ENCODE measurements at places on chromosomes 12 and 14.

DNA sequence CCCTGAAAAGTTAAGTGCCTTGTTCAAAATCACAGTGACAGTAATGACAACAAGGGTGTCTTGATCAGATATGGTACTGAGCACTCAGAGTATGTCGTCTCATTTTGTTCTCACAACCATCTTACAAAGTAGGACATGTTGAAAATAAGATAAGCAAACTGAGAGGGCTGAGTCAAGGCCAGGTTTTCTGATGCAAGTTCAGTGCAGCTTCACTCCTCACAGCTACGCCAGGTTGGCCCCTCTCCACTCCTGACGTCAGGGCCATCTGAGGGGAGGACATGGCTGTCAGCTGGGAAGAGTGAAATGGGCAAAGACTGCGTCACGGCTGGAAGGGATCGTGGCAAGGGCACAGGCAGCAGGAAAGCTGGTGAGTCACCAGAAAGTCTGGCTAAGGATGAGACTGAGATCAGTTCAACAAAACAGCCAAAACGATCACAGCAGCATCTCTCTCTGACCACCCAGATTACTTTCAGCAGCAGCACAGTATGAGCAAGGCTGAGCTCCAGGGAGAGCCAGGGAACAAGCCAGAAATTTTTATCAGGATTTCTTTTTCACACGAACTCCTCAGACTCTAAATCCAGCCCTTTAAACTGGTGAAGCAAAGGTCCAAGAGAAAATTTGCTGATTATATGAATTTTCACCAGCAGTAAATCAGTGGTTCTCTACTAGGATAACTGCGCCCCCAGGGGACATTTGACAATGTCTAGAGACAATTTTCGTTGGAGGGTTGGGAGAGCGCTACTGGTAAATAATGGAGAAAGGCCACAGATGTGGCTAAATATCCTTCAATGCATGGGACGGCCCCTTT is 297.9 kb upstream of the AMIGO2 start:
- DNase-seq = no peak

- no peak for DNase-seq
Measured at GRCh38 chr12:52254965-52255751, 19.3 kb upstream of the KRT86 start.

DNA sequence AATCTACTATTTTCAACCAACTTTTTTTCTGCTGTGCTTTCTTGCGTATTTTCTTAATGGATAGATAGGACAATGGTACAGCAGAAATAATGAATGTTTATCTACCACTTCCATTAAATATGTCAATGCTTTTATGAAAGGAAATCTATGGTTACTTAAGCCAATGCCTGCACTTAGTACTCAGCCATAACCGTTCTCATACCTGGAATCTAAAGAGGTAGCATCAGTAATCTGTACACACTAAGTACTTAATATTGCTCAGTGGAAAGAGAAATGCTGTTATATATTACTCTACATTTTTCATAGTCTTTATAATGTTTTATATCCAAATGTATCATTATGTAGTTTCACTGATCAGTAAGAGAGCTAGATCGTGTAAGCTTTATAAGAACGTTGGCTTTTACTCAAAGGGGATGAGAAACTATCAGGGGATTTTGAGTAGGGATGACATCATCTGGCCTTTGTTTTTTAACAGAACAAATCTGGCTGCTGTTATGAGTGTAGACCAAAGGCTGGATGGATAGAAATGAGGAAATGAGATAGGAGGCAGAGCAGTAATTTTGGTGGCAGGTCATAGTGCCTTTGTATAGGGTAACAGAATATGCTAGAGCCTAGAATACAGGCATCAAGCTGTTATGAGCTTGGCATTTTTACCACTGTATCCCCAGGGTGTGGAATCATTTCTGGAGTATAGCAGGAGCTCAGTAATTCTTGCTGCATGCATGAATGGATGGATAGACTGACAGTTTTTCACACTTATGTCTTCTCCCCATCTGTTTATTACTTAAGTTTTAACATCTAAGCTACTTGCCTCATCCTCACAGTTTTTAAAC is 34.0 kb downstream of the ALG10B start:
- DNase-seq = no peak

DNA sequence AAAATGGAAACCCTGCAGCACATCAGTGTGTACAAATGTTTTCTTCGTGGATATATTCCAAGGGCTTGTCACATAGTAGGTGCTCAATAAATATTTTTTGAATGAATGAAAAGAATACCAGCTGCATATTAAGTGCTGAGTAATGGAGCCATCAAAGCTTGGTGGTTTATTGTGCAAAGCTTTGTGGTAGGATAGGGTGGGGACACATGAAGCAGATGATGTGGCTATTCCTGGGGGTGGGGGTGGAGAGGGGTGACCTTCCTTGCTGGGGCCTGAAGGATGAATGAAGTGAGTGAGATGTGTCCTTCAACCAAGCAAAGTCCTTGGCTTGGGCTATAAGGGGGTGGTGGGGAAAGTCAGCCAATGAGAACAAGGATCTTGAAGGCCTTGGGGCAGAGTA is 4.3 kb upstream of the KRT81 start:
- no peak for DNase-seq

DNA sequence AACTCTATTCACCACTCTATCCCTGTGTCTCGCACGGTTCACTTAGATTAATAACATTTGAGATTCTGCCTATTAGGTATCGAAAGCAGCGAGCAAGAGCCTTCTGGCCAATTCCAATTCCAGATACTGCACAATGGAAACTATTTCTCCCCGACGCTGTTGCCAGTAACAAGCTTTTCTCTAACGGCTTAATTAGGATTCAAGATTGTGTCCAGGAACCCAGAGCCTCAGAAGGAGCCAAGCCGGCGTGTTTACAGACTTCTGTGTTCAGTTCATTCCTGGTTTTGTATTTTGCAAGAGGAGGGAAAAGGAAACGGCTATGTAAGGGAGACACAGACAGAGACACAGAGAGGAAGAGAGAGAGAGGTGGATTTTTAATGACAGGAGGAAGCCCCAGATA is 185.6 kb downstream of the DICER1 start:
- DNase-seq = no peak

DNA sequence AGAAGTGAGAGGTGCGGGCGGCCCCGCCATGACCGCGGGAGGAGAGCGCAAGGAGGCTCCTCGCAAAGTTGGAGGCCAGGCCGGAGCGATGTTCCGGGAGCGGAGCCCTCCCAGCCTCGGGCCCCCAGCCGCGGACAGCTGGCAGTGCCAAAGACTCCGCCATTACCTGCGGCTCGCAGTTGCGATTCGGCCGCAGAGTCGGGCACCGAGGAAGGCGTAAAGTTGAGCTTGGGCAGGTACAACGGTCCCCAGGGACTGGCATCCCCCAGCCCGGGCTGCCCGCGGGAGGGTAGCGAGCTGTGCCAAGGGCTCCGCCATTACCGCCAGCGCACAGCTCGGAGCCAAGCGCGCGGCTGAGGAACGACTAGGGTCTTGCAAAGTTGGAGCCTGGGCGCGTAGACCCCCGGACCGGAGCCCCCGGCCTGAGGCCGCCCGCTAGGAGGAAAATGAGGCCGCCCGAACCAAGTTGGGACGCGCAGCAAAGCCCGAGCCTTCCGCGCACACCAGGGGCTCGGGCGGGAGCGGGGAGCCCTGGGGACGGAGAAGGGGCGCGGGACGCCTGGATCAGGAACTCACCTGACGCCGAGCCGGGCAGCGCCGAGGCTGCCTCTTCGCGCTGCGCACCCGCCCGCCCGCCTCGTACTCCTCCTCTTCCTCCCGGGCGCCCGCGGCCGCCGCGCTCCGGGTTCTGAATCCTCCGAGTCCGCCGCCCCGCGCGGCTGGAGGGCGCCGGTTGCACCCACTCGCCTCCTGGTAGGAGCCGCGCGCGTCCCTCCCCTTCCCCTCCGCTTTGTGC is 677 bp downstream of the NOS1 start:
- no peak for DNase-seq

Data from stimulated activated CD4-positive, alpha-beta T cell treated with anti-CD3 and anti-CD28 coated beads, Interleukin-4, amount 100 ng/mL, for 24 hours (primary cell).